Activated CD4-positive, alpha-beta memory T cell treated with anti-CD3 and anti-CD28 coated beads for 36 hours (primary cell): ENCODE measurements at places on chromosomes 1 and 21. TPM values are rescaled to one million over a fixed set of nuclear protein-coding genes. Genes with fewer than 3 reads are reported as not detected.

GRCh38 chr1:57007472-57007871 lies 41.7 kb upstream of the C8B start:
- no peak for DNase-seq

DNA sequence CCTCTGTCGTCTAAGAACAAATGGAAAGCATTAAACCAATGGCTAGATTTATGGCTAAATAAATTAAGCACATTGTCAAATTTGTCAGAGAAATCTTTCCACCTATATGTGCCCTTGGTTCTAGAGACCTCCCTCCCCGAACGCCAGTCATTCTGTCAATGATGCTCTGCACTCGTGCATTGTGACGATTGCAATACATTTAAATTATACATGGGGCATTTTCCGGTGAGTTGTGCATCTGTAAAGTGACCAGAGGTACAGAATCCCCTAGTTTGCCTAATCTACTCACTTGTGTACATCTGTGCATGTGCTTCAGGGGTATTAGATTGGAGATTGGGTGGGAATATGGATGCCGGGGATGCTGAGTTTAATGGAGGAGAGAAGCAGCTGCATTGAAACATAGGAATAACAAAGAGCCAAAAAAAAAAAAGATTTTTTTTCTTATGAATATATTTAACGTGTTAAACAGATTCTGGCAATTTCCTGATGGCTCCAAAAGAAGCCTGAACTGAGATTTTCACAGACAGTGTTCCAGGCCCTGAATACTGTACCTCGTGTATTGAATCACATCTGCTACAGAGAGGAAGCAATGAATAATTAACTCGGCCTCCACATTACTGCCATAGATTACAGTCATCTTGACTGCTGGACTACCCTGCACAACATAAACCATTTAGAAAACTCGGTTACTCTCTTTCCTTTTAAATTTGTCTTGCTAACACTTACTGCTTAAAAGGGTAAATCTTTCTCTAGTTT lies 149.0 kb upstream of the C1orf87 start:
- DNase-seq: no peak

DNA sequence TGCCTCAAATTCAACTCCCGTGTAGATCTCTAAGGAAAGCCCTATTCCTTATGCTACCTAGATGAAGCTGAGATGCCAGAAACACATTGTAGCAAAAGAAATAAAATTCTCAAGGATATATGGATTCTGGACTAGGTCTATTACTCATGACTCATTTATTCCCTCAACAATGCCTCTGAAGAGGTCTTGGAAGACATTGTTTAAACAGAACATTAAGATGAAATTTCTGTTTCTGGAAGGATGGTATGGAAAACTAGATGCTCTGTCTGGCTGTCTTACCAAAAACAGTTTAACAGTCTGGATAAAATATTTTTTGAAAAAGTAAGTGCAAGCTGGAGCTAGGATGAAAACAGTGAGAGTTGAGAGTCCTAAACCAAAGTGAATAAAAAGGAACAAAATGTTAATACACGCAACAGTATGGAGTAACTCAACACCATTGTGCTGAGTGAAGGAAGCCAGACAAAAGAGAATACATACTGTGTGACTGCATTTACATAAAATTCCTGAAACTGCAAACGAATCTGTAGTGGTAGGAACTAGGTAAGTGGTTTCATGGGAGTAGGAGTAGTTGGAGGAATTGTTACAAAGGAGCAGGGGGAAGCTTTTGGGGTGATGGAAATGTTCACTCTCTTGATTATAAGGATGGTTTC lies 59.3 kb upstream of the GNG12 start:
- no peak for DNase-seq

DNA sequence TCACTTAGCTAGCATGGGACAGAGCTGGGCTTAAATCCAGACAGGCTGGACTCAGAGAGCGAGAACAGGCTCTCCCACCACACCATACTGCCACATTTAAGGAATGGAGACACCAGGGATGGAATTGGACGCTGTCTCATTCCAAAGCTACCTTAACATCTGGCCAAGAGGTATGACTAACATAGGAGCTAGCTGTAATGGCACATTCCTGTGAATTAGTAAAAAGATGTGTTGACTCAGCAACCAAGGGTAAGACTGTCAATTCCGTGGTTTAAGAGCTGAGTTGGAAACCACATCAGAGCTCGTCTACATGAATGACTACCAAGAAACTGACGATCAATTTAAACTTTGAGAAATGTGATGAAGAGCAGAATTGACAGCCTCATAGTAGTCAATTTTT lies 8.3 kb upstream of the TNFRSF9 start:
- DNase-seq: peak; percentile 44

Gene DISC1
- 2.8 TPM for total RNA-seq

- DNase-seq: peak; percentile 62
These were observed 677 bp downstream of the AGPAT3 start for GRCh38 chr21:43865540-43866259.

DNA sequence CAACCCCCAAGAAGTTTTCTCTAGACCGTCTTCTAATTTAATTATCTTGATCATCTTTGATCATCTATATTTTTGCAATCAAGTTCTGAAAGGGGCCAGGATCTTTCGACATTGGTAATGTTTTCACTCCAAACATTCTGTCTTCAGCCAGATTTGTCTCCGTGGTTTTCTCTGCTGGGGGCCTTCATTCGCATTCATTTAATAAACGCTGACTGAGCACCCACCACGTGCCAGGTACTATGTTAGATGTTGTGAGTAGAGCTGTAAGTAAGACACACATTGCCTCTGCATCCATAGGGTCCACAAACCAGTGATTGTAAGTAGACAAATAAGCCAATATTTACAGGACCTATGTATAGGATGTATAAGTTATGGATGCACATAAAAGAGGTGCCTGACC lies 134.5 kb upstream of the MROH9 start:
- no peak for DNase-seq

GRCh38 chr1:17229379-17229778 lies 19.5 kb upstream of the PADI3 start:
- no peak for DNase-seq

GRCh38 chr1:197422993-197423392 lies 154.9 kb downstream of the CRB1 start:
- no peak for DNase-seq

DNA sequence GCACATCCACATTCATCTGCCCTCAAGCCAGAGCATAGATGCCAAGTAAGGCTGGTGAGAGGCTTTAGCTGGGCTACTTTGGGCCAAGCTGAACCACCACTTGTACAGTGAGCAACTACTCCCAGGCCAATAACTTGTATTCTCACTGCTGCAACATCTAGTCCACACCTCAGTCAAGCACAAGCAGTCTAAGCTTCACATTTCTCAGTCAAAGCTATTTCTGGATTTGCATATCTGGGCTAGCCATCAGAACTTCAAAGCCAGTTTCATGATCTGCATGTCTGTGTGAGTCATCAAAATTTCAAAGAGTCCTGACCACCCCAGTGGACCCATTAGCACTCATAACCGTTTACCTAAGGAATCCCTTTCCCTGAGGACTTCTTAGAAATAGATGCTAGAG lies 77.7 kb upstream of the DIRAS3 start:
- DNase-seq: no peak

Gene VHLL
- not detected for total RNA-seq

DNA sequence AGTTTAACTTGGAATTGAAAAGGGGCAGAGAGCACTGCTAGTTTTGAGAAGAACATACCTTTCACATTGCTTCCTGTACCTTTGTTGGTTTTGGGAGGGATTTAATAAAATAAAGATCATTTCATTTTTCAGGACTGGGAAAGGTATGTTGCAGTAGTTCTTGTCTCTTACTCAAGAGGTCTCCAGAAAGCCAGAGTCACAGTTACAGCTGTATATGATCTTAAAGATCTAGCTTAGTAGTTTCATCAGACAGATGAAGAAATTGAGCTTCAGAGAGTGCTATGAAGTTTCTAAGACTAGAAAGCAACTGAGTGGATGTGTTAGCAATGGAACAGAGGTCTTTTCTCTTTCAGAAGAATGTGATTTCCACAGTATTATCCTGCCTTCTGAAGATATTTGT lies 1.0 kb downstream of the OR10K2 start:
- no peak for DNase-seq

Gene DMAP1
- 32.8 TPM for total RNA-seq
